Esophagus squamous epithelium (tissue), 5 donors: ENCODE measurements at places on chromosomes 1 and 21.

DNA sequence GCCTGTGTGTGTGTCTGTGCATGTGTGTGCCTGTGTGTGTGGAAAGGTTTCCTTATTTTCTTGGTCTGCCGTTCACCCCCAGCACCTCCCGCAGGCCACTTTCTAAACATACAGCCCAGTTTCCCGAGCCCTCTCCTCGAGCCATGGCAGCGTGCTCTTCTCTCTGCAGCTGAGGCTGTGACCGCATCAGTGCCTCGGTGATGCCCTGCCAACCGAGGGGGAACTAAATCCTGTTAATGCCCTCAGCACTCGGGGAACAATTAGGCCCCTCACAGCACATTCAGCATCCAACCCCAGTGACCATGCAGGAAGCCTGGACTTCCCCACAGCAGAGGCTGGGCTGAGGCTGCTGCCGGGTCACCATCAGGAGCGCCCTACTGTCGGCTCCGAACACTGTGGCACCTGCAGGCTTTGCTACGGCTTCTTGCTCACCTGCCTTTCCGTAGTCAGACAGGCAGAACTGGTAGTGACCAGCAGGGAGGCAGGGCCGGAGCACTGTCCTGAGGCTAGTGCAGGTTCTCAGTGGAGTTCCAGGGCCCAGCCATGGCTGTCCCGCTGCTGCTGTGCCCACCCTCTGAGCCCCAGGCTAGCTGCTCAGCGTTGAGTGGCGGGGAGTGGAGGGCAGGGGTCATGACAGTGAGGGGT, 8.1 kb downstream of the GPR137B start:
- no peak for DNase-seq

- no peak for DNase-seq
Measured at GRCh38 chr1:66223681-66224080, 310.3 kb upstream of the SGIP1 start.

- DNase-seq, result no peak
Measured at GRCh38 chr1:1286313-1287261, 6.4 kb downstream of the SCNN1D start.

DNA sequence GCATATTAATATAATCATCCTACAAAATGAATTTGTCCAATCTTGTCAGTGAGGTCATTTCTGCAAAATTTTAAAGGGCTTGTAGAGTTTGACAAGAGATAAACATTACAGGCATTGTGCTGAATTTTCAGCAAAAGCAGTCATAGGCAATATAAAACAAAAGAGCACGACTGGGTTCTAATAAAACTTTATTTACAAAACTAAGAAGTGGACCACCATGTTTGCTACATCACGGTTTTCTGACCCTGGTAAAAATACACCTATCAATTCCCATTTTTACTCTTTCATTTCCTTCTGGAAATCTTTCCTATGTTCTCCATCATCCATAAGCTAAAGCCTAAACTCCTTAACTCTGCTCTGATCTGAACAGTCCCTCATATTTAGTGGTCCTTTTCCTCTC, 229.8 kb upstream of the SGIP1 start:
- no peak for DNase-seq

DNA sequence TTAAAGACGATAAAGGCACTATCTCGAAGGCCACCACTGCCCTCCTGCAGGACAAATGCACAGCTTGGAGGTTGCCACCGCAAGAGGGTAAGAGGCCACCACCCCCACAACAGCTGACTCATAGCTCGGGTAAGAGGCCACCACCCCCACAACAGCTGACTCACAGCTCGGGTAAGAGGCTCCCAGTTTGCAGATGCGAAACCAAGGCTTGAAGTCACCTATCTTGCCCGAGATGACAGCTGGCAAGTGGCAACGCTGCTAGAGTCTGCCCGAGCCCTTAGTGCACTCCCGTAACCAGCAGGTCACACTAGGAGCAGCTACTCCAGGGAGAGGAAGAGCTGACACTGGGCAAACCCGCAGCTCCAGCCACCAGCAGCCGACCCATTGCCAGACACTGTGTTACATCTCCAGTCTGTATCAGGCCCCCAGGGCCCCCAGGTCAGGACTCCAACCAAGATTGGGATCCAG, 17.1 kb upstream of the SPSB1 start:
- DNase-seq, result no peak

DNA sequence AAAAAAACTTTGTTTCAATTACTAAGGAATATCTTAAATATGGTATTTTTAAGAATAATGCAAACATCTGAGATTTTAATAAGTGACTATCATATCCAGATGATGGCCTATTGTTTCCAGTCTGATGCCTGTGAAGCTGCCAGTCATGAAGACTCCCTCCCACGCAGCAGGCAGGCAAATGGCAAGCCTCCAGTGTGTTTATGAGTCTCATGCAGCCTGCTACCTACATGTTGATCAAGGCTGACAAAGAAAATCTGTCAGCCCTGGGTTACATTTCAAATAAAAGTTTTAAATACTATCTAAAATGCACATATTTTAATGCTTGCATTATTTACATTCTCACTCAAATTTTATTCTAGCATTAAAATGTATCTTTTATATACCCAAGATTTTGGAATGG, 137.6 kb upstream of the RNPC3 start:
- DNase-seq, result no peak

GRCh38 chr1:61301824-61302657, 219.7 kb downstream of the NFIA start:
- no peak for DNase-seq

GRCh38 chr21:39867198-39867650, at the start of gene PCP4:
PCP4 (plus strand) TSS chr21:39867438; CDS start chr21:39867502, 64 bp downstream.
- no peak for DNase-seq

DNA sequence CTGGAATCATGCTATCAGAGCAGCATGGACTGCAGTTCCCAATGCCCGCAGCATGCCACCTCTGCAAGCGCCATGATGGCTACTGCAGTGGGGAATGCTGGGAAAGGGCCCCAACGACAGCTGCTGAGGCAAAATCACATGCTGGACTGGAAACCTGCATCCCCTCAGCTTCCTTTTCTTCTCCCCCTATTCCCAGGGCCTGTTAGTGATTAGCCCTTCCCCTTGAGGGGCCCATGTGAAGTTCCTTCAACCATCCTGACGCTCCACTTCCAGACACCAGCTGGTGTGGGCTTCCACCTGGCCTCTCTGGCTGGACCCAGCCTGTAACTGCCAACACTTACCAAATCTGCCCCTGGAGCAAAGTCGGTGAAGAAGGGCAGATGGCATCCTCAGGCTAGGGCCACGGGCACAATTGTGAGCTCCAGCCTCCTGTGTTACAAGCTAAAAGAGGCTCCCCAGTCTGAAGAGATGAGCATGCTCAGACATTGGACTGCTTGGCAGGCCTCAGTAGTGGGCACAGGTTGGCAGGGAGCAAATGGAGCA, 22.1 kb upstream of the SDC3 start:
- DNase-seq, result no peak

GRCh38 chr1:115545791-115546733, 95.7 kb upstream of the VANGL1 start:
- DNase-seq, result no peak

GRCh38 chr21:43667191-43667904, 8.0 kb downstream of the RRP1B start:
- DNase-seq, result no peak

DNA sequence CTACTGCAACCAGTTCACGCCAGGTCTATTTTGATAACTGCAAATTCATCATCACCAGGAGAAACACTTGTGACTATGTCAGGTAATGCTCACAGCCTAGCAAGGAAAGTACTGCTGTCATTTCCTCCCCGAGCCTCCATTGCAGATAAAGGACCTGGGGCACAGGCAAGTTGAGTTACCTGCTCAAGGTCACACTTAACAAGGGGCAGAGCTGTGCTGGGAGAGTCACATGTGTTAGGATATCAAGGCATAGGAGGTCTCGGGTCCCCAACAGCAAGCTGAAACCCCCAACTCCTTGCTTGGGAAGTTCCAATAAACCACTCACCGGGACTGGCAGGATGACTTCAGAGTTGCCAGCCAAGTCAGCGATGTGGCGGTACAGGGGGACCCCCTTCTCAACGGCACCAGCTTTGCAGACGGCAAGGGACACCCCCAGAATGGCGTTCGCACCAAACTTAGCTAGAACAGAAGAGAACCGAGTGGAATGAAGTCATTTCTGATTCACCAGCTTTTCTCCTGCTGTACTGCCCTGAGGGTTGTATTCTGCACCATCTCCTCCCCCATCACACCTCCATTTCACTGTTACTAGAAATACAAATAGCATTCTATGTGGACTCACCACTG, 11.6 kb downstream of the ENO1 start:
- DNase-seq, result no peak

DNA sequence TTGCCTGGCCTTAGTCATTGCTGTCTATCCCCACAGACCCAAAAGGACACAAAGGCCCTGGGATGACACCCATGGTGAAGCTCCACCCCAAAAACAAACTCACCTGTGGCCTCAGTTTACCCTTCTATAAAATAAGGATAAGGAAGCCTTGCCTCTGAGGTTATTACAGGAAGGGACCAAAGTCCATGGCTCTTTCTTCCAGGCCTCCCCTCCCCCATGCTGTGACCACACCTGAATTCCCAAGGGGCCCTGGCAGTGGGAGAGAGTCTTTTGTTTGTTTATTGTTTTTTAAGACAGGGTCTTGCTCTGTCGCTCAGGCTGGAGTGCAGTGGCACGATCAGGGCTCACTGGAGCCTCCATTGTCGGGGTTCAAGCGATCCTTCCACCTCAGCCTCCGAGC, 10.5 kb upstream of the TNFRSF25 start:
- DNase-seq, result no peak

DNA sequence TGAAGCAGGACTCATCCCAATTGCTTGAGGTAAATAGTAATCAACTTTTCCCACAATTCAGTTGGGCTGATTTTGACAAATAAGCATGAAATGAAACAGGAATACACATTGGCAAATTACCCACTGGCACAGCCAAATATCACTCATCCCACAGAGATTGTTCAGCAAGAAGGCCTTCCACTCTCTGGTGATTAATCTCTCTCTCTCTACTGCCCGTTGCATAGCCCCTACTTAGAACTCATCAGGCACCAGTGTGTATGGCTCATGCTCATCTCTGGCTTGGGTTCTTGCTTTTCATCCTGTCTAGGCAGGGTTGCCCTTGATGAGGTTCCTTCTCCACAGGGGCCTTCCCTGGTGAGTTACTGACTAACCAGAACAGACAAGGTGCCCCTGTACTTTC, 1.1 kb downstream of the BSDC1 start:
- DNase-seq, result no peak

DNA sequence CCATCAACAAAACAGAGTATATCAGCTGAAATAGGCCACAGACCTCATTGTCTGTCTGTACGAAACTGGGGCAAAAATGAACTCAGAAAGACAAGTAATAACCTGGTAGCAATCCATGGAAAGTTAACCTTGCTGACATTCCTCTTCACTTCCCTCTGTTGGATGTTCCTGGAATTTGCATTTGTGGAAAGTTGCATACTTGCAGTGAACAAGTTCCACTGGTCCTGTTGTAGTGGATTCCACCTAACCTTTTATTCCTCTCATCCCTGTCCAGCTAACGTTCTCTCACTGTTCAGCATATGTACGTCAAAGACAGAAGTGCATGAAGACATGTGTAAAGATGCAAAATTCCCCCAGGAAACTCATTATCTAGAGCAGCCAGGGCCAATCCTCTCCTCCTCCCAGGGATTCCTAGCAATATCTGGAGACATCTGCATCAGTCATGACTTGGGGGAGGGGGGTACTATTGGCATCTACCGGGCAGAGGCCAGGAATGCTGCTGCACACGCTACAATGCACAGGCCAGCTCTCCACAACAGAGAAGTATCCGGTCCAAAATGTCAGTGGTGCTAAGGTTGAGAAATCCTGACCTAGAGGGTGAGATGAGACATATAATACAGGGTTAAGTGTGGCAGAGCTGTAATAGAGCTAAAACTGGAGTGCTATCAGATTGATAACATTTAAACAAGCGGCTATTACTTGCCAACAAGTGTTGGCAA, 8.2 kb downstream of the LPAR3 start:
- no peak for DNase-seq

DNA sequence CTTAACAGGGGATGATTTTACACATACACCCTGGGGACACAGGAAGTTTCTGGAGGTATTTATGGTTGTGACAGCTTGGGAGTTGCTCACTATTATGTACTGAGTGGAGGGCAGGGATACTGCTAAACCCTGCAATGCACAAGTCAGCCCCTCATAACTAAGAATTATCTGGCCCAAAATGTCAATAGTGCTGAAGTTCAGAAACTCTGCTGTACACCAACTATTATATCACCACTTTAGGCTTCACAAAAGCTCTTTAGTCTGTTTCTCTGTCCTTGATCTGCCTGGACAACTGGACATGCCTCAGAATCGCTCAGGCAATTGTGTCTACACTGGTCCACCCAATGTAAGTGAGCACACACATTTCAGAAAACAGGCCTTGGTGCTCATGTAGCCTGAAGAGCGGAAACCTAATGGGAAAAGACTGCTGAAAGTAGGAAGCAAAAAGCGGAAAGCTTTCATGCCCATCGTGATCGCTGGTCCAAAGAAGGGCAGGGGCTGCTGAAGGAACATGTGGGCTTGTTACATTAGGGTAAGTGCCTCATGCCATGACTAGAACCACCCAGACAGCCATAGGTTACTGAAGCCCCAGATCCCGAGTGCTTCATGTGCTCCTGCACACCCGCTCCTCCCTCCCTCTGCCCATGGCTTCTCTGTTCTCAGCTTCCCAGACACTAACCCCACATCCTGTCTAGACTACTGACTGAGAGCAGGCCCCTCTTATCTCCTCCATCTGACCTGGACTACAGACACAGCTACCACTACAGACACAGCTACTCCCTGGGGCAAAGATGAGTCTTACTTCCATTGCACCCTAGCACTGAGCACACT, 73.5 kb downstream of the LRIG2 start:
- DNase-seq, result no peak

DNA sequence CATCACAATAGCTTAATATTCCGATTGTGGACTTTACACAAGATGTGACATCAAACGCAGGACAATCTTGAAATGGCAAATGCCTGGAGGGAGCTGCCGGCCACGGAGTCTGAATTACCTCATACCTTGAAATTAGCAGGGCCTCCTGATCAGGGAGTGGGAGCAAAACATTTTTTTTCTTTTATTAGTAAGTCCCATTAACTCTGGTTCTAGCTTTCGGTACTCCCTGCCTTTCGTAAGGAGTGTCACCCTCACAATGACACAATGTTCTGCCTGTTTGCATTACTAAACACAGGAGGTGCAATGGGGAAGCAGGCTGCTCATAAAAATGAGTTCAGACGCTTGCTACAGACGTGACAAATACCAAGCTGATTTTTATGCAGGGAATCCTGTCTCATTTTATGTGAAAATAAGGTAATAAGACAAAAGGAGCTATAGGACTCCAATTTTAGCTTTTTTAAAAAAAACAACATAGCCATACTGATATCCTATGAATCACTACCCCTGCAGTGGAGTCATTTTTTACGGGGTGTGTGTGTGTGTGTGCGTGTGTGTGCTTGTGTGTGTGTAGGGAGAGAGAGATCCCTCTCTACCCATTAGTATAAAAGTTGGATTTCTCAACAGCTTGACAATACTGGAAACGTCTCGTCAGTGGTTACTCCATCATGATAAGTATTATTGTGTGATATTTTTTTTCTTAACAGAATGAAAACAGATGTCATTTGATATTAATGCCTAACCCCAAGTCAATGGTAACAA, 205.1 kb upstream of the RUNX1 start:
- no peak for DNase-seq

- no peak for DNase-seq
Measured at GRCh38 chr1:32106663-32107275, 1.1 kb upstream of the KPNA6 start.
